ENCODE measurements at places on chromosomes 12 and 14. TPM values are rescaled to one million over a fixed set of nuclear protein-coding genes. Genes with fewer than 3 reads are reported as not detected.

- DNase-seq = no peak
These were observed 190.6 kb downstream of the TMX1 start for GRCh38 chr14:51430633-51431032.

GRCh38 chr12:3745152-3745551 lies 7.8 kb downstream of the CRACR2A start:
- no peak for DNase-seq

DNA sequence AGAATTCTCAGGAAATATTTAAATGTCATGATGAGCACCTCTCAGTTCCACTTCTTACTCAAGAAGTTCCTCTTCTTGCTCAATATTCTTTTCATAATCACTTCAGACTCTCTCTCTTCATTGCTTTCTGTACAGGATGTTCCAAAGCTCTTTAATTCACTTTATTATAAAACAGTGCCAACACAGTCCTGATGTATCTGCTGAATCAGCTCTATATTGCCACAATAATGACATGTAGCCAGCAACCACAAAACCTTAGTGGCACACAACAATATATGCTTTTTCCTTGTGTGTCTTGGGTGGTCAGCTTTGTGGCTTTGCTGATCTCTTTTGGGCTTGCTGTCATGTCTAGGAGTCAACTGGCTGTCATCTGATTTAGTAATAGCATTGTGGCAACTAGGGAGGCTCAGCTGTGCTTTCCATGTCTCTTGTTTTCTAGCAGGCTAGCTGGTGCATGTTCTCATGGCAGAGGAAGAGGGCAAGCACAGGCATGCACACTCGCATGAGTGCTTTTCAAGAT lies 52.8 kb upstream of the SLC2A13 start:
- DNase-seq = no peak

- DNase-seq = no peak
These were observed 41.9 kb downstream of the IFNG start for GRCh38 chr12:68117661-68118060.

DNA sequence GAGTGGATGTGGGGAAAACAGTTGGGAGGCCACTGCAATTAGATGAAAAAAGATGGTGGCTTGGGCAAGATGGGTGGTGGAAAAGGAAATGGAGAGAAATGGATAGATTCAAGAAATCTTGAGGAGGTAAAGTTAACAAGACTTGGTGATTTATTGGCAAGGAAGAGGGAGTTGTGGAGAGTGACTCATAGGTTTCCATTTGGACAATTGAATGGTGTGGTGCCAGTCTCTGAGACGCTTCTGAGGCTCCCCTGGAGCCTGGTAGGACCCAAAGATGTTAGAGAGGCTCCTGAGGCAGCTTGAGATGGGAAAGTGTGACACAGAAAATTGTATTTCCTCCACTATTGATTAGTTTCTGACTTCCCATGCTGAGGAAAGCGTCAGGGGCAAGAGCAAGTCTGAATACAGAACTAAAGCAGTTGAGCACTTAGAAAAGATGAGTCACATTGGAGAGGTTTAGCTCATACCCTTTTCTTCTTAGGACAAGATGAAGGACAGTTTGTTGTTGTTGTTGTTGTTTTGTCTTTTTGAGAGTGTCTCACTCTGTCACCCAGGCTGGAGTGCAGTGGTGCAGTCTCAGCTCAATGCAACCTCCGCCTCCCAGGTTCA lies 4.5 kb downstream of the PRPF40B start:
- no peak for DNase-seq

DNA sequence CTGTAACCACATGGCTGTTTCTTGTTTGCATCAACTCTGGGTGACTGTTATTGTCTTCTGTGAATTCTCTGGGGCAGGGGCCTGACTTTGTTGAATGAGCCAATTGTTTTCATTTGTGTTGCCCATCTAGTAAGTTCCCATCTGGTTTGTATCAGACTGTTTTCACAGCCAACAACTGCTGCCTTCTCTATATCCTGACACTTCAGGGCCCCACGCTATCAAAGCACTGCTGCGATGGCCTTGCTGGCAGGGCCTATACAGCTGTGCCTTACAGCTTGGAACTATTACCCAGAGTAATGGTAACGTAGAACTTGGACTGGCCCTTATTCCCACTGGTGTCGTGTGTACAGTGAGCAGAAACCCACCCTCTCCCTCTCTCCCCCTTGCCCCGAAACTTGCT lies 104.3 kb upstream of the DACT1 start:
- no peak for DNase-seq

DNA sequence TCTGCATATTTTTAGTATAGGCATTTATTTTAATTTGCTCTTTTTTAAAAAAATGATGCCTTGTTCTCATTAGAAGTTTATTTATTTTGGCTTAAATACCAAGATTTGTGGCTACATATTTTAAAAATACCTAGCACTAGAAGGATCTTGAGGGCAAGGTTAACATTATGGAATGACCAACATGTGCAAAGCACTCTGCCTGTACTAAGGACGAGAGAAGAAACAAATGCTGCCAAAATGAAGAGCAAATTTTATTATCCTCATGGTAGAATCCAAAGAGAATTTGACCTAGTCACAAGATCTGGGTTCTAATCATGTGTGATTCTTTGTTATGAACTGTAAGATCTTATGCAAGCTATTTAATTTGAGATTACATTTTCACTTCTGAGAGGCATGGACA lies 2.8 kb downstream of the CAND1 start:
- no peak for DNase-seq

The TRAFD1 gene
- 52.3 TPM for total RNA-seq

The ZNF84 gene
- 11.5 TPM for total RNA-seq

The AKAP6 gene
- 1.7 TPM for total RNA-seq

The LRRIQ1 gene
- not detected for total RNA-seq

The NUBPL gene
- total RNA-seq = 12.1 TPM

The FAM186B gene
- total RNA-seq = 0.28 TPM
